Foreskin keratinocyte (primary cell): ENCODE measurements at places on chromosomes 5 and 9. TPM values are rescaled to one million over a fixed set of nuclear protein-coding genes. Genes with fewer than 3 reads are reported as not detected.

DNA sequence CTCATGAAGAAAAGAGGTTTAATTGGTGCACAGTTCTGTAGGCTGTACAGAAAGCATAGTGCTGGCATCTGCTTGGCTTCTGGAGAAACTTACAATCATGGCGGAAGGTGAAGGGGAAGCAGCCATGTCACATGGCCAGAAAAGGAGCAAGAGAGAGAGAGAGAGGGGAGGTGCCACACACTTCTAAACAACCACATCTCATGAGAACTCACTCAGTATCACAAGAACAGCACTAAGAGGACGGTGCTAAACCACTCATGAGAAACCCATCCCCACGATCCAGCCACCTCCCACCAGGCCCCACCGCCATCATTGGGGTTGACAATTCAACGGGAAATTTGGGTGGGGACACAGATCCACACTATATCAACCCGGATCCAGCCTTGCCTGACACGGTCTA is 28.8 kb upstream of the IER5L start:
- no peak for DNase-seq

GRCh38 chr5:82356808-82357671 is 78.9 kb upstream of the RPS23 start:
- DNase-seq, result peak; percentile 96

- no peak for DNase-seq
These were observed 301.2 kb downstream of the PSAT1 start for GRCh38 chr9:78598120-78598519.

FBN2 gene
- total RNA-seq, result 81.6 and 124 TPM in 2 replicates

ASPN gene
- not detected in 2 replicates for total RNA-seq

- no peak for DNase-seq
These were observed 27.9 kb upstream of the LPCAT1 start for GRCh38 chr5:1551426-1552301.

DNA sequence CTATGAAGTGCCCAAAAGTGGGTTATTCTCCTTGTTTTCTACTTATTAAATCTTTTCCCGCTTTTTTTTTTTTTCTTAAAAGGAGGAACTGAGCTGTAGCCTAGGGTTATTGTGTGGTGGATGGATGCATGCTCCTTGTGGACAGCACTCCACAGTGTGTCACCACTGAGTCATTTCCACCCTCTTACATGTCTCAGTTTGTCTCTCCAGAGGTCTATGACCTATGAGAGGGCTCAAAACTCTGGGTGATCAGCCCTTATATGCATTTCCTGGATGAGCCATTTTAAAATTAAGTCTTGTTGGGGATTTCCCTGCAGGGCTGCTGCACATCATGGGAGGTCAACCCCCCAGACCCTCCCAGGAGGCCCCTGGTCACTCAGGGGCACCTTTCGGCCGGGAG is 102.2 kb upstream of the MOCS2 start:
- DNase-seq, result peak; percentile 97

DNA sequence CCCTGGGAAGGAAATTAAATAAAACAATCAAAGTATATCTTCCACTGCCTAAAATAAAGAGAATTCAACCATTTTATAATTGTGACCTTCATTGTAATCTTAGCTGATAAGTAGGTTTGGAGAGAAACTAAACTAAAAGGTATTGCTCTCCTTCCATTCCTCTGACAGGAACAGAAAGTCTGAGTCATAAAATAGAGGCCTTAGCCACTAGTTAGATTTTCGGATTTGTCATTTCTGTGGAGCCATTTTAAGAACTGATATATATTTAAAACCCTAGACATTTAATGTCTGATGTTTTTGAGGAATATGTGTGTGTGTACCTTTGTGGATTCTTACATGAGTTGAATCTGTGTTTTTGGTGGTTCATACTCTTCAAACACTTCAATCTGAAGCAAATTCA is 11.8 kb upstream of the TMC1 start:
- DNase-seq, result no peak

GRCh38 chr9:83715794-83716193 is 8.0 kb upstream of the UBQLN1 start:
- no peak for DNase-seq

PCDHB16 gene
- not detected in 2 replicates for total RNA-seq

DNA sequence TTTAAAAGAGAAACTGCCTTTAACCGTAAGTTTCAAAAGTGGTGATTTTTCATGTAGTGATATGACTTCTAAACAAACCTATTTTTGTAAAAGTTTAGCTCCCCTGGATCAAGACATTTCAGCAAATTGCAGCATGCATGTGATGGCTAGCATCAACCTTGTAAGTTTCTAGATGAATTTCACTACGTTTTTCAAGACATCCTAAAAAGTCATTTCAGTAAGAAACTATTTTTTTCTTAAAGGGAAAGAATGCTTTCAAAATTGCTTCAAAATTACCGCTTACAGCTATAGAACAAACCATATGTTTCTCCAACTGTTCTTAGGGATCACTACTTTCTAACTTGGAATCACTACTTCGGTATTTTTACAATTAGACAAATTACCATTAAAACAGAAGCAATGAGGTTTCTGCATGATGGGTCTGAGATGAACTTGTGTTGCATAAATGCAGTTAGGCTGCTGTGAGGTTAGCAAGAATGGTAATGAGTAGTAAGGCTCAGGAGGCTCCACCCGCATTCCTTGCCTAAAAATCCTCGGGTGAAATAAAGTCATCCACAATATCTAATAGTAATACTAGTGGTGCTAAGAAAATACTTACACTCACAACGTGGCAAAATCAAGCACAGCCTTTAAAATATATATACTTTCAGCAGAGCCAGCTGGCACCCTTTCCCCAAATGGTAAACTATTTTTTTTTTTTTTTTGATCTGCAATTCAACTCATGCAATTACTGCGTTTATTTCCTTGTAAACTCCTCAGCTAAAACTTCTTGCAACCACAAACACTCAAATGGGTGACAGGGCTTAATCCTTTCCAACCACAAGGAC is 53.8 kb downstream of the CDC14B start:
- DNase-seq, result peak; percentile 20

SPATA31A3 gene
- total RNA-seq, result not detected in 2 replicates
